ENCODE measurements at places on chromosomes 1 and 21.

DNA sequence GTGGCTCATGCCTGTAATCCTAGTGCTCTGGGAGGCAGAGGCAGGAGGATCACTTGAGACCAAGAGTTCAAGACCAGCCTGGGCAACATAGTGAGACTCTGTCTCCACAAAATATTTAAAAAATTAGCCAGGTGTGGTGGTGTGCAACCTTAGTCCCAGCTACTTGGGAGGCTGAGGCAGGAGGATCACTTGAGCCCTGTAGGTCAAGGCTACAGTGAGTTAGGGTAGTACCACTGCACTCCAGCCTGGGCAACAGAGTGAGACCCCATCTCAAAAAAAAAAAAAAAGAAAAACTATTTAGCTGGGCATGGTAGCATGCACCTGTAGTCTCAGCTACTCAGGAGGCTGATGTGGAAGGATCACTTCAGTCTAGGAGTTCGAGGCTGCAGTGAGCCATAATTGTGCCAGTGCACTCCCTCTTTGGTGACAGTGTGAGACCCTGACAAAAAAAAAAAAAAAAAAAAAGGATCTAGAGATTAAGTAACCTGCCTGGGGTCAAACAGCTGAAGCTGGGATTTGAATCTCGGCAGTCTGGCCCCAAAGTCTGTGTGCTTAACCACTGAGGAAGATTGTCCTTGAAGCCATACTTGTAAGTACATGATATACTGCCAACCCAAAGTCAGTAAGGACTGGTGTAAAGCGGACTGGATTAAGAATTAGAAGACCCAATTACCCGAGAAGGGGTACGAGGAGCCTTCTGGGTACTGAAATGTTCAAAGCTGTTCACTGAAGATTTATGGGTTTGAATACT lies 31.8 kb downstream of the LRRN2 start:
- DNase-seq: no peak

DNA sequence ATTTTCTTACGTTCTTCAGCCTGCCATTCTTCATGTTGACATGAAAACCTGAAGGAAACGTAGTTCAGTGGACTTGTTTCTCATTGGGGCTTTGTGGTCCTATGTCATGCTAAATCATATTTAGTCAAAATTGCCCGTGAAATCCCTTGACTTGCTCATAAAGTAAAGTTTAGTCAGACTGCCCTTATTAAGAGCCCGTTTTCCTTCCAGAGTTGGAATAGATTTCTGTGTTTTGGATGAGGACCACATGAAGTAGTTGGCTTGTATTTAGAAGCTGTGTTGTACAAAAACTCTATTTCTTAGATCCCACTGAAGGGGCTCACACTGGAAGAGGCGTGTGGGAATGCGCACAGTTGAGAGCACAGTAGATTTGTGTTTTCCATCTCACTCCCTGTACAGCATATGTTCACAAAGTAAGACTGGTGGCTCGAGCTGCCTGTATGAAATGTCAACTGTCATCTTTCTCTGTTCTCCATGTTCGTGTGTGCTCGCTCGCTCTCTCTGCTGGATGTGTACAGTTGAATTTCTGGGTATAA lies 42.4 kb downstream of the CAMTA1 start:
- no peak for DNase-seq

- DNase-seq: no peak
Observed at GRCh38 chr1:220367833-220368232, 95.6 kb upstream of the RAB3GAP2 start.

DNA sequence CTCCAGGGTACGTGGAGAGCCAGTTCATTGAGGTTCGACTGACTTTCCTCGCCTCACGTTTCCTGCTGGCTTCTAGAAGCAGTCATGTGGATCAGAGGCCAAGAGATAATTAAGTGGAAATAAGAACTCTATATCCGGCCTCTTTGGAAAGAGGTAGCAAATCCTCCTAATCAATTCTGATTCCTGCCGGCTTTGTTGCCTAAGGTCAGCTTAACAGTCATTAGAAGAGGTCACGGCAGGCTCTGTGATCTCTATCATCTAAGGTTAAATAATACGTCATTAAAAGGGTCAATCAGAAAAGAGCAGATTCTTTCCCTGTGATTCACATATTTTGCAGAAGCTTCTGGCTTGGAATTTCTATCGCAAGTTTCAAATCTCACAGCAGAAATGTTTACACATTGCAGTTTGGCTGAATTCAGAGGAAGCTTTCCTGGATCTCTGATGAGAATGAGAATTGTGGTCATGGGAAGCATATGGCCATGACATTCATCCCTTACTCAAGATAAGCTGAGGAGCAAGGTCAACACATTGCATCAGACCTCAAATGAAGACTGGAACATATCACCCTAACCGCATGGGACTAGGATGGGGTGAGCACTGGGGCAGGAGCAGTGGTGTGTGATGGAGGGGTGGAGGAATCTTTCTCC lies 189.4 kb downstream of the PBX1 start:
- no peak for DNase-seq

DNA sequence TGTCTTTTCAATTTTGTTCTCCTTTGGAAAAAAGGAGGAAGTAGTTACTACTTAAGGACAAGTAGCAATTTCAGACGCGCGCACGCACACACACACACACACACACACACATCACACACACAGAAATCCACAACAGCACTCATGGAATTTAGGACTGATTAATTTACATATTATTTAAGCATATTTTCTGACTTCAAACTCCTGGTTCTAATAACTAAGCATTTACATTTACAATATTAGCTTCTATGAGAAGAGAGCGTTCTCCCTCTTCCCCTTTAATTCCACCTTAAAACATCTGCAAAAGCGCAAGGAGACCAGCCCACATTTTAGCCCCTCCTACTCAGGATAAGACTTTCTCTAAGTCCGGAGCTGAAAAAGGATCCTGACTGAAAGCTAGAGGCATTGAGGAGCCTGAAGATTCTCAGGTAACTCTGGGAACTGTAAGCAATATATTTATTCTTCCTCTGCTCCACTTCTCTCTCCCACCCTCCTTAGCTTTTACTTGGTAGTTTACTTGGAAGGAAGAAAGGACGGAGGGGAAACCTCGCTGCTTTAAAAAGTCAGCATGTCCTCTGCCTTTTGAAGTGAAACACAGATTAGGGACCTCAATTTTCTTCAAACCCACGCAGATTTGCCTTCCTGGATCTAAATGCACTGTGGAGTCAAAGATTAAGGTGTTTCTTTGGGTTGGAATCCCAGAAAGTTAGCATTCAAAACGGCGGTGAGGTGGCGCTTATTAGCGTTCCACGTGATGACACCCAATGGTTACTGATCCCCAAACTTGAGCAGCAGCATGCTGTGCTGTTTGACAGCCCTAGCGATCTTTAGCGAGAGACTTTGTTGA lies at the start of gene PLA2G4A:
TSS of gene PLA2G4A (plus strand) at position 339 of the 844 bp plus-strand sequence. CDS start 25,406 bp downstream, outside the sequence.
- no peak for DNase-seq

- no peak for DNase-seq
Observed at GRCh38 chr1:95650631-95651030, 416.6 kb downstream of the RWDD3 start.

DNA sequence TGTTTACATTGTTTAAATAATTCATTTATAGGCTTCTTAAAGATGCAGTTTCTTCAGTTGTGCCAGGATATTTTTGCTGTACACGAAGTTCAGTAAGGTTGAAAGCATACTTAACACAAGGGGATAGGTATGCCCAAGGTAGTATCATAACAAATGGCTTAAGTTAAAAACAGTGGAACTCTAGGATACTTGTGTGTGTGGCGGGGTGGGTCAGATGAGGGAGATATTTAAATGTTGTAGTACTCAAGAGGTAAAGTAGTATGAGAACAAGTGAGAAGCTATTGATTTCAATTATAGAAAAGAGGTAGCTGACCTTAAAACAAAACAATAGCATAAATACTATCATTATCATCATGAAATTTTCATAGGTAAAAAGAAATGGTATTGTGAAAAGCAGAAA lies 6.2 kb downstream of the LRRC7 start:
- DNase-seq: no peak

GRCh38 chr1:30323352-30323751 lies 400.0 kb downstream of the MATN1 start:
- no peak for DNase-seq

DNA sequence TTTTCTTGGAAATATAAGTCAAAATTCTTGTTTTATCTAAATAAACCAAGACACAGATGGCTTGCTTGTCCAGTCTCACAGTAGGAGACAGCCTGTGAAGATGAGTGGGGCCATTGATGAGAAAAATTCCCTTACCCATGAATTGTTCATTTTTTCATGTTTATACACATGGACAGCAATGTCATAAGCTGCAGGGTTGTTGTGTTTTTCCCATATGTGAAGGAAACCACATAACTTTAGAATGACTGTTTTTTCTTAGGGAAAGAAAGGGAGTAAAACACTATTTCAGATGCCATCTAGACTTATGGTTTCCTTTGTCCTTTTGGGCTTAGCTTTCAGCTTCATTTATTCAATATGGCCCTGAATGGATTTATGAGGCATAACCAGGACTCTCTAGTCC lies 622.5 kb upstream of the NR5A2 start:
- DNase-seq: no peak

- DNase-seq: no peak
Observed at GRCh38 chr1:199956005-199956404, 71.5 kb upstream of the NR5A2 start.

GRCh38 chr1:102434421-102434820 lies 437.7 kb upstream of the OLFM3 start:
- no peak for DNase-seq

DNA sequence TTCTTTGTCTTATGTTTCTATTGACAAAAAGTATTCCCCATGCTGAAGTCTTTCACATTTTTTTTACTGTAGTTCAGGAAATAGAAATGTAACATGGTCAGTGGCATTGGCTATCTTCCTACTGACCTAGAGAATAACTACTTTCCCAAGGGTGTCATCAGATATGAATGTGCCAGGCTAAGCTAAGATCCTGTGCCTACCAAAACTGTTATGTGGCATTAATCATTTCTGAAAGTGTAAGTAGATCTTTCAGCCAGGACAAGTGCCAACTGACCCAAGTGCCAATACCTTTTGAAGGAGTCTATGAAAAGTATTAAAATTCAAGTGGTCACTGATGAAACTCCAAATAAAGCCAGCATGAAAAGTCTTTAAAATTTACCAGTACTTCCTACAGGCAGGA lies 165.3 kb downstream of the TNFSF18 start:
- DNase-seq: no peak

DNA sequence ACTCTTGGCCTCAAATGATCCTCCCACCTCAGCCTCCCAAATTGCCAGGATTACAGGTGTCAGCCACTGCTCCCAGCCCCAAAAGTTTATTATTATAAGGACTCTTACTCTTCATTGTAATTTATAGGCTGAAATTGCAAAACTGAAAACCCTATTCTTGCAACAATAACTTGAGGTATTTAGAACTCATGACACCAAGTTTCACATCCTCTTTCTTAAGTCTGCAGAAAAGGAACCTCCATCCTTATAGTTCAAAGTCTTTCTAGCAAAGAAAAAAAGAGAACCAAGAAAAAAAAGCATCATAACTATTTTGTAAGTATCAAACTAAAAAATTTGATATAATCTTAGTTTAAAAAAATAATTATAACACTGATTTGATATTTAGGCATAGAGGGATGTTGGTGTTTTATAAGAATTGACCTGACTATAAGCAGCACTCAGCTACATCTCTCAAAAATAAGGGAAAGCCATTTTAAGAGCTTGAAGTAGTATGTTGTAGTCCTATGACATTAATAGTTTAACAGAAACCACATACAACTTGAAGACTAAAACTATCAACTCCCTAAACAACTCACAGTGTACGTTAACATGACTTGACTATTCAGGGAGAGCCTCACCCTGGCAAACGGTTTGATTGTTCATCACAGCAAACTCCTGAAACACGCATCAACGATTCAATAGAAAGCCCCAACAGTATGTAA lies 122.4 kb downstream of the AKT3 start:
- DNase-seq: no peak

DNA sequence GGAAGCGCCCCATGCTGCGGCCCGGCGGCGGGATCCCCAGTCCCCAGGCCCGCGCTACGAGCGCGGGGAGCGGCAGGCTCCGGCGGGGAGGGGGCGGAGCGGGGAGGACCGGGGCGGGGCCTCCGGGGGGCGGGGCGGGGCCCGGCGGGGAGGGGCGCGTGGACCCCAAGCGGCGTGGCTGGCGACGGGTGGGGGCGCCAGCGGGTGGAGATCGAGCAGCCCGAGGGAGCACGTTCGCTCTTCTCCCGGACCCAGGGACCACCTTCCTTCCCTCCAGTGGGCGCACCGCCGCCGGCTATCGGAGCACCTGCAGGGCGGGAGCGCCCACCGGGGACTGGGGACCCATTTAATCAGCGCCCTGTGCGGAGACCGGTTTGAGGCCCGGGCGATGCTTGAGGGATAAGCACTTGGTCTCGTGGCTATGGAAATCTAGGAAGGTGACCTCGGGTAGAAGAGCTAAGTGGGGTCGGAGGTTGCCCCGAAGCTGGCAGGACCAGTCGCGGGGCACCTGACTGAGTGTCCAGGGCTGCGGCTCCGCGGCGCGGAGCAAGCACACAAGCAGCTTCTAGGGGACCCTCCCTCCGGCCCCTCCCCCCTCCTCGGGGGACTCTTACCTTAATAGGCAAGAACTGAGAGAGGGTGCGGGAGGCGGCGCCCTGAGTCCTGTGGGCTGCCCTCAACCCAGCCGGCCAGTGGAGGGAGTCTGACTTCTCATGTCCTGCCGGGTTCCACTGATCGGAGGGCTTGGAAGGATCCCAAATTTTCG lies at the start of gene TSPAN2:
TSS of gene TSPAN2 (minus strand) at position 84 of the 766 bp plus-strand sequence. CDS start at position 13, 71 bp downstream.
- DNase-seq: peak; percentile 43

DNA sequence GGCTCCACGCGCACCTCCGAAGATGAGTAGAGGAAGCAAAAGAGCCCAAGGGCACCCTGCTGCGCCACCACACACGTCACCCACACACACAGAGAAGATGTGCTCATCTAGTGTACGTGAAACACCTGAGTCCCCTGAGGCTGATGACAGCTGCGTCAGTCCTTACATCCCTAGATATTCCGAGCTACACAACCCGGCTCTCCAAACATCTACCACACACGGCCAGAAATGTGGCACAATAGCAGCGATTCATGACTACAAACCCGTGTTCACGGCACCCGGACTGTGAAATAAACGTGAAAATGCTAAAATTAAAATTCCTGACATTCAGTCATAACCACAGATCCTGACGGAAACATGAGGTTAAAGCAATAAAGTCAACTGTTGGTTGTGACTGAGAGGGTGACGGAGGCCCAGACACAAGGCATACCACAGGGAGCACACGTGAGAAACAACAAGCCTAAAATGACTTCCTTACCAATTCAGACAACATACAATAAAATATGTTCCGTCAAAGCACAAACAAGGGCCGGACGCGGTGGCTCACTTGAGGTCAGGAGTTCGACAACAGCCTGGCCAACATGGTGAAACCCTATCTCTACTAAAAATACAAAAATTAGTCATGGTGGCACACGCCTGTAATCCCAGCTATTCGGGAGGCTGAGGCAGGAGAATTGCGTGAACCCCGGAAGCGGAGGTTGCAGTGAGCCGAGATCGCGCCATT lies 7.3 kb downstream of the SSU72 start:
- no peak for DNase-seq

Measured in stimulated activated CD4-positive, alpha-beta T cell treated with anti-CD3 and anti-CD28 coated beads, Interleukin-1b, Interleukin-23, amount 100 ng/mL, for 4 hours (primary cell).